ENCODE measurements at places on chromosomes 2 and 18.

GRCh38 chr18:57748770-57749603 lies 54.1 kb downstream of the ATP8B1 start:
- DNase-seq = no peak

GRCh38 chr18:79952996-79953559 lies 1.6 kb upstream of the SLC66A2 start:
- no peak for DNase-seq

DNA sequence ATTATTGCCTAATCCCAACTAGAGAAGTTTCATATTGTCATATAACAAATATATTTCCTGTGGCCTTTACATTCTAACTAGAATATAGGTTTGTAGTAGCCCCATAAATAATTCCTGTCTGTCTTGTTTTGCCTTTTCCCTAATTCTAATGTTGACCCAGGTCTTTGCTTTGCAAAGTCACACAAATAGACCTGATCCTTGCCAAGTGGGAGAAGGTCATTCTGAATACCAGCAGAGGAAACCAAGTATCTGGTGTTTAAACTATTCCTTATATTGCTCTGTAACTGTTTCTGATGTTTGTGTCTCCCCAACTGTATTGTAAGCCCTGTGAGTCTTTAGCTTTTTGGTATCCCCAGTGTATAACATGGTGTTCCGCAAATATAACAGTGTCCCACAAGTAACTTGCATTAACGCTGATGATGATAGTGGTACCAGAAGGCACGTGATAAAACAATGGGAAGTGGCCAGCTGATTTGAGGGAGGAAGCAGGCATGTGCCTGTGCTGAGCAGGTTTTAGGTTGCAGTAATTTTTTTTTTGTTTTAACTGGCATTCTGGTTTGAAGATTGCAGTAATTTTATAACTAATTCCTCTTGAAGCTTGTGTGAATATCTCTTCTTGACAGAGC lies 11.1 kb downstream of the HADHB start:
- DNase-seq = no peak

- DNase-seq = no peak
Observed at GRCh38 chr18:6289843-6290242, 124.9 kb downstream of the L3MBTL4 start.

DNA sequence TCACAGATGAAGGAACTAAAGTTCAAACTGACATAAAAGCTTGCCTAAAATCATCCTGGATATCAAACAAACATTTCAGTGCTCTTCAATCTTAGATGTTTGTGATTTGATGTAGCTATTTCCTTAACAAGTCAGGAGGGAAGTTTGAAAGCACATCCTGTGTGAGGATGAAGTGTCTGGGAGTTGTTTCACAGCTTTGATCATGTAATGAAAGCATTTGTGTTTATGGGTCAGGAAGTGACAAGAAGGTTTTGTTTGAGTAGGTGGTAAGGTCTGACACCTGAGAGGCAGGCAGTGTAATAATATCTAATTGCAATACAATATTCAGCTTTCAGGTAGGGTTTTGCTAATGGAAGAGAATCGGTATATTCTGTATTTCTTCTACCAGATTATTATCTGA lies 26.0 kb upstream of the CSRNP3 start:
- DNase-seq = no peak

DNA sequence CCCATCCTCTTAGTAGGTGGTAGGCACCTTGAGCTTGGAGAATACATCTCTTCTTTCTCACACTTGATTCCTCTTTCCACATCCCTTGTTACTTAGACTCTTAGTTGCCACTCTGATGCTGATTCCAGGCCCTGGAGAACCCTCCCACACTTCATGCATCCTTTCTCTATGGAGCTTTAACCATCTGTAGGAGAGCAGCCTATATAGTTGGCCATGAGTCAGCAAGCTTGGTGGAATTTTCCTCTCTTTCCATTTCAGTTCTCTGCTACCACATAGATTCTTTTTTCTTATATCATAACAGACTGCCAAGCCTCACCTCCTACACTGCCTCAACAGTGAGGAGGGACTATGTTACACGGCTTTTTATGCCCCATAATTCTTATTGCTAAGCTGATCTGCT lies 851.6 kb upstream of the CDH2 start:
- DNase-seq = no peak

DNA sequence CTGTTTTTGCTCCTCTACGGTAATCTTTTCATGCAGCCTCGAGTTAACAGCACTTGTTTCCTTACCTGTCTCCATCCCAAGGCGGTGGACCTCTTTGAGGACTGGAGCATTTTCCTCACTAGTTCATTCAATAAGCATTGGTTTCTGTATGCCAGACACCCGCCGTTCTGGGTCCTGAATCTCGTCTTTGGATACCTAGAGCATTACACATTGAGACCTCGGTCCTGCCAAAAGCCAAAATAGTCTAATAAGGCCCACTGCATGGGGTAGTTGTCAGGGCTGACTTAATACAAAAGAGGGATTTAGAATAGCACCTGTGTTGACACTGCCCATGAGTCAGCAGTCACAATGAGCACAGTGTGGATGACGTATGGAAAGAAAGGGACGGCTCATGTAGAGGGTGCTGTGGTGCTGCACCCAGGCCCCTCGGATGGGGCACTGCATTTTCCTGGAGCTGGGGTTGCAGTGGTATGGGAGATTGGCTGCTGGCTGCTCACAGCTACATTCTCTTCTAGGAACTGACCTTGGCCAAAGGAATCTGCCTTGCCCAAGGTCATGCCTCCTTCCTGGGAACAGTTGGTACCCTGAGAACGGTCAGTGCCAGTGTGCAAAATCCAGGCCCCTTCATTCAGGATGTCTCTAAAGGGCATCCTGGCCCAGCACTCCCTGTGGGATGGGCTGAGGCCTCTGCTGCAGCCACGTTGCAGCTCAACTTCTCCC lies 126.9 kb upstream of the NCK2 start:
- DNase-seq = no peak

- DNase-seq = no peak
Observed at GRCh38 chr2:119706221-119706620, 27.2 kb downstream of the TMEM177 start.

DNA sequence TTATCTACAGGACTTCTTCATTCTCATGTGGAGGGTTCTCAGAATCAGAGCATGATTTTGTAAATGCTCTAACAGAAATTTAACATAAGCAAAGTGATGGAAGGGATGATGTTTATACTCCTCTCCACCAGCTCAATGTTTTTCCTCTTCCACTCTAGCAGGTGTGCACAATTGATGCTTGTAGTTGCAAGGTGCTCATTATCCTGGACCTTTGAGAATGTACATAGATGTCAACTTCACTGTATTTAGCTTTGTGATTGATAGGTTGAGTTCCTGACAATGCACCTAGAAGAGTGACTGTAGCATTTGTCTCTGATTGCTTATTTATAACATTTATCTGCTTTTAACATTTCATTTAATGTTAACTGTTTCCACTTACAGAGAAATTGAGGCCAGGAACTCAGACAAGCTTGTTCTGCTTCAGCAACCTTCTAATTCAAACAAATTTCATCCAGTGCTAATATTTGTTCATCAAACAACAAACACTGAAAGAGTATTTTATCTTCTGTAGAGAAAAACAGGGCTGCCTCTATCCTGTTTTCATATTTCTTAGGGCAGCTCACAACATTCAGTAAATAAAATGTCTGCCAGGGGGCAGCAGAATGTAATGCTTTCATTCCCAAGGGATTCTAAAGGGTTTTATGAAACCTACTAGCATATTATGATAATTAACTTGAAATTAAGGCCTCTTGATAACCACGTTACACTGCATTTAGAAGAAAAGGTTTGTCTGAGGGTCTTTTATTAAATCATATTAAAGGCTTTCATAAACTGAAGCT lies 127.9 kb upstream of the NOL4 start:
- DNase-seq = no peak

DNA sequence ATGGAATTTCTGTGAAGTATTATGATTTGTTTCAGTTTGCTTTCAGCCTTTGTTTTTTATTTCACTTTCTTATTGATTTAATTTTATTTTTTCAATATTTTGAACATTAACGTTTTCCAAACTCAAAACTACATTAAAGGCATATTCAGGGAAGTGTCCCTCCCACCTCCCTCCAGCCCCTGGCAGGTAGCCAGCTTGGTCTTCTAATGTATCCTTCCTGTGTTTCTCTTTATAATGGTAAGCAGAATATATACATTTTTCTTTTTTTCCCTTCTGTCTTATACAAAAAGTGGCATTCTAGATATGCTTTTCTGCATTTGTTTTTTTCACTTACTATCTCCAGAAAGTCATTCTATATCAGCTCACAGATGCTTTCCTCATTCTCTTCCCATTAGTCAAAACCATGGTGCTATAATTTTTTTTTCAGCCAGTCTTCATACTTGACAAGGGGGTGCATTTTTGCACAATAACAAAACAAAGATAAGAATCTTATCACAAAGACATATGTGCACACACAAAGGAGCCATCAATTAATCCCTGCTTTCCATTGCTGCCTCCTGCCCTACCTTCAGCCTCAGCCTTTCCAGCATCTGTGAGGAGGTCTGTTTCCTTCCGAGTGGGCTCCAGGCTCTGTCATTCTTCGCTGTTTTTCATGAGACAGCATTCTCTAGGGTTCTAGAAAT lies 33.7 kb upstream of the TMEM177 start:
- DNase-seq = no peak

DNA sequence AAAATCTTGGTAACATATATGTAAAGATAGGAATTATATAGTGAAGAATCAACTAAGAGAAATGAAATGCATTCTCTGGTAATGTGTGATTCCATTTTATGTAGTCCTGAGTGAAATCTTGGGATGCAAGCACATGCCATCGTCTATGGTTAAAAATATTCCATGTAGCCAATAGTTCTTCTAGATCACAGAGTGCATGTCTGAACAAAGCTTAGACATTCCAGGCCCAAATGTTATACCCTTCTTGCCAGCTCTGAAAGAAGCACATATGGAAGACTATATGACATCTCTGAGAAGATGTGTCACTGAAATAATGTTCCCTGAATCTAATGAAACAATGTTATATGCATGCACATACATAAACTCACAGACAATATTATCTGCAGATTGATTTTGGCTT lies 92.3 kb upstream of the TFPI start:
- no peak for DNase-seq

DNA sequence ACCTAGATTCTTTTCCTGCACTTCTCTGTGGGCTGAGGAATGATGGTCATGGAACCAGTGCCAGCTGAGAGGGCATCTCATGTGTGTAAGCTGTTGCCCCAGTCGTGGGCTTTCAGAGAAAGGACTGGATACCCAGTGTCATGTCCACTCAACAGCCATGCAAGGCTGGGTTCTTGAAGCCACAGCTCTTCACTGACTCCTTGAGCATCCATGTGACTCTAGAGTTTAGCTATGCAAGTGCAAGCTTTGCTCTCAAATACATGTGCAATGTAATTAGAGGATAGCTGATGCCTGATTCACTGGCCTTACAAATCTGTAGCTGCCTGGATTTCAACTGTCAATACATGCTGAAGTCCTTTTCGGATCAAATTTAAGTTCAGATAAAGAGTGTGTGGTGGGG lies 46.8 kb upstream of the EML6 start:
- DNase-seq = peak; percentile 27

GRCh38 chr2:224392545-224392944 lies 9.4 kb downstream of the FAM124B start:
- no peak for DNase-seq

DNA sequence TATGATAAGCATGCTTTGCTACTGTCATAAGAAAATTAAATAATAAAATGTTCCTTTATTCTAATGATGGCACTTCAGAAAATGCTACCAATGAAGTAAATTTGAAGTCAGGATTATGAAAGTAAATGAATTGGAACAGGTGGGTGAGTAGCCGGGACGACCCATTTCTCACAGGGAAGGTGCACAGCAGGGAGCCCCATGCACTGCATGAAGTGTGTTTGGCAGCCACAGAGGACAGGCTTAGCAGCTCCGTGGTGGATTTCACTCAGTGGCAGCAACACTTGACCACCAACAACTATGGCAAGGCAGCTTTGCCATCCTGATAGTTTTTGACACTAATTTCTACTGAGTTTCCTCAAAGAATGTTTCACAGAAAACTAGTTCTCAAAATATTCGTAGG lies 146.3 kb downstream of the ATL2 start:
- no peak for DNase-seq

DNA sequence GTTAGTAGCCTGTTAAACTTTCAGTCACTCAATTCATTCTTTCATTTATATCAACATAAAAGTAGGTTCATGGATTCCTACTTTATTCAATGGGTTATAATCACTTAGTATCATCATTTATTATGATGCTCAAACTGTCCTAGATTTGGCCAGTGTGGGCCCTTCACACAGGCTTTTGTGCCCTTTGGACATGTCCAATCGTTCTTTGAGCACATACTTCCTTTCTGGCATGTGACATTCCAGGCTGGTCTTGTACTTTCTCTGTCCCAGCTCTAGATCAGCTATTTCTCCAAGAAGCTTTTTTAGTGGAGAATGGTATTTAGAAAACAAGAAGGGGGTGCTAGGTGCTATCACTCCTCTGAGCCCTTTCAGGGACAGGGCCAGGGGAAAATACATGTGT lies 11.5 kb downstream of the POLR1A start:
- DNase-seq = no peak

- DNase-seq = no peak
Observed at GRCh38 chr18:58349650-58350049, 279.2 kb downstream of the ALPK2 start.

- no peak for DNase-seq
Observed at GRCh38 chr18:61535401-61535800, 202.2 kb downstream of the CDH20 start.

DNA sequence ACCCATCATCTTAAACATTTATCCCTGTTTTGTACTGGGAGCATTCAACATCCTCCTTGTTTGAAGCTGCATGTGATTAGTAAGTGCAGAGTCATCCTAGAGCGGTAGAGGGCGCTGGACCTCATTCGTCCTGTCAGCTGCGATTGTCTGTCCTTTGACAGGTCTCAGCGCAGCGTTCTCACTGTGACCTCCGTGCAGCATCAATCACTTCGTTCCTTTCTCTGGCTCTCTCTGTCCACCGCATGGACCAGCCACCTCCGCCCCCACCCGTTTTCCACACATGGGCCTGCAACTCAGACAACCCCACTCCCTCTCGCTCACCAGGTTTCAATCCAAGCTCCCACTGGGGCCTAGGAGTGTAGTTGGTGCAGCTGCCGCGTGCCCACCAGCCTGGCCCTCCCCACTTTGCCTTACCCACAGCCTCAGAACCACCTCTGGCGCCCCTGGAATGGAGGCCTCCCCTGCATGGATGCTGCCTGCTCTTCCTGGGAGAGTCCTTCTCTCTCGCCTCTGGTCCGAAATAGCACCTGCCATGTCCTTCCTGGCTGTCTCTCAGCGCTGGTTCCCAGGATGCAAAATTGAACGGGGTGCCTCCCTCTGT lies 90.5 kb downstream of the NDUFA10 start:
- no peak for DNase-seq

- no peak for DNase-seq
Observed at GRCh38 chr18:70414315-70414900, 125.6 kb downstream of the SOCS6 start.

- DNase-seq = no peak
Observed at GRCh38 chr18:22063102-22063501, 106.3 kb upstream of the GATA6 start.

- DNase-seq = peak; percentile 50
Observed at GRCh38 chr18:49447810-49448745, 12.4 kb downstream of the DYM start.

GRCh38 chr18:6401687-6402086 lies 13.0 kb downstream of the L3MBTL4 start:
- no peak for DNase-seq

GRCh38 chr2:67384123-67384822 lies 12.9 kb upstream of the ETAA1 start:
- DNase-seq = no peak

GRCh38 chr2:179298666-179299065 lies 34.0 kb upstream of the SESTD1 start:
- DNase-seq = no peak
